Activated gamma-delta T cell treated with Interleukin-2 at 50 U/mL for 16 hours (primary cell): ENCODE measurements at places on chromosomes 4 and X.

DNA sequence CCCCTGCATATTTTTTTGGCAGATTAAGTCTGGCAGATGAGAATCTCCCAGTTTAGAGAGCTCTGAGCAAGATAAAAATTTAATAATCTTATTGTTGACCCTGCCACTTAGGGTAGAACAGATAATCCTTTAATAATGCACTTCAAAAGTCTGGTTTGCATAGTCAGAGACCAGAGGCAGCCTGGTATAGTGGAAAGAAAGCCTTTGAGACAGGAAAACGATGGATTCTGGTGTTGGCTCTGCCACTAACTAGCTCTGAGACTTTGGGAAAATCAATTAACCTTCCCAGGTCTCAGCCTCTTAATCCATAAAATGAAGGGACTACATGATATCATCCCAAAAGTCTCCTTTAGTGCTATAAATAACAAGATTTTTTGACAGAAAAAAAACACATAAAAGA is 824.5 kb downstream of the STIM2 start:
- no peak for DNase-seq

DNA sequence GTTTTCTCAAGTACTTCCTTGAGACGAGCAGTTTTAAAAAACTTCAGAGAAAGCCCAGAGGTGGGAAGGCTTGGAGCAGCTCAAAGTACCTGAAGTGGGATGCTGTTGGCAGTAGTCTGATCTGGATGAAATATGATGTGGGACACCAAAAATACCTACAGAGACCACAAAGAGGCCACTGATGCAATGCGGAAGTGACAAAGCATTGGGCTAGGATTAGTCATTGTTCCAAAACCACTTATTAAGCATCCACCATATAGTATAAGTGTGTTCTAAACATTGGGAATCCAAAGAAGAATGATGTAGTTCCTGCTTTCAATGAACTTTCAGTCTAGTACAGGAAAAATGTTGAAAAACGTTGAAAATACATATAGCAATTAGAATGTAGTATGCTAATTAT is 386.1 kb upstream of the CNKSR2 start:
- DNase-seq: no peak

DNA sequence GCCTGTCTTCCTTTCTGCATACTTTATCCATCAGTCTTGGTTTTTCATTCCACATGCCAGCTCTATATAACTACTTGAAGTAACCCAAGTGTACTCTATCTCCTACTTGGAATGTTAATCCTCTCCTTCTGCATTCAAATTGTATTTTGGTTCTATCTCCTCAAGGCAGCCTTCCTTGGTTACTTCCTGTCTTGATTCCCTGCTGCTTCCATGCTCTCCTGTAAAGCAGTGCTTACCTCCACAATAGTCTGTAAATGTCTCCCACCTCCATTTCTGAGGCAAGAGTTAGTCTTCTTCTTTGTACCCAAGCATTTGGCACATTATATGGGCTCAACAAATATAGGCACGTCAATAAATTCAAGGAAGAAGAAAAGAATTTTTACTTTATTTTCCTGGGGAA is 298.4 kb downstream of the ARHGAP24 start:
- DNase-seq: no peak

GRCh38 chr4:104967034-104967401 is 179.7 kb upstream of the TET2 start:
- DNase-seq: no peak

- no peak for DNase-seq
Measured at GRCh38 chrX:136999024-136999423, 34.8 kb downstream of the GPR101 start.
